NCI-H1930 (cell line): ENCODE measurements at places on chromosomes 11 and 22.

- DNase-seq, result no peak
Observed at GRCh38 chr22:29914165-29914564, 31.2 kb downstream of the MTMR3 start.

DNA sequence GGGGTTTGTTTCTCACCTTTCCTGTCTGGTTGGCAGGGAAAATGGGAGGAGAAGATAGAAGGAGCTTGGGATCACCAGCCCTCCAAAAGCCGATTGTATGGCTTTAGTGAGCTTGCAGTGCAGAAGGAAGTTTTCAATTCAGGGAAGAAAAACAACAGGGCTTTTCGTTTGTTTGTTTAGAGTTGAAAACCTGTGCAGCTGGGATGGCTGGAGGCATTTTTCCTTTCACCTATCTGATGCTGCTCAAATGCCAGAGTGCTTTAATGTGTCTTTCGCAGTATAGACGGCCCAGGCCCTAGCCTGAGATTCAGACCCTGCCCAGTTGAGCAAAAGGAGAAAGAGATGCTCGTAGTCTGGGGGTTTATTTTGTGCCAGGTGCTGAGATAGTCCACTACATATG, 87.9 kb downstream of the INSC start:
- no peak for DNase-seq

DNA sequence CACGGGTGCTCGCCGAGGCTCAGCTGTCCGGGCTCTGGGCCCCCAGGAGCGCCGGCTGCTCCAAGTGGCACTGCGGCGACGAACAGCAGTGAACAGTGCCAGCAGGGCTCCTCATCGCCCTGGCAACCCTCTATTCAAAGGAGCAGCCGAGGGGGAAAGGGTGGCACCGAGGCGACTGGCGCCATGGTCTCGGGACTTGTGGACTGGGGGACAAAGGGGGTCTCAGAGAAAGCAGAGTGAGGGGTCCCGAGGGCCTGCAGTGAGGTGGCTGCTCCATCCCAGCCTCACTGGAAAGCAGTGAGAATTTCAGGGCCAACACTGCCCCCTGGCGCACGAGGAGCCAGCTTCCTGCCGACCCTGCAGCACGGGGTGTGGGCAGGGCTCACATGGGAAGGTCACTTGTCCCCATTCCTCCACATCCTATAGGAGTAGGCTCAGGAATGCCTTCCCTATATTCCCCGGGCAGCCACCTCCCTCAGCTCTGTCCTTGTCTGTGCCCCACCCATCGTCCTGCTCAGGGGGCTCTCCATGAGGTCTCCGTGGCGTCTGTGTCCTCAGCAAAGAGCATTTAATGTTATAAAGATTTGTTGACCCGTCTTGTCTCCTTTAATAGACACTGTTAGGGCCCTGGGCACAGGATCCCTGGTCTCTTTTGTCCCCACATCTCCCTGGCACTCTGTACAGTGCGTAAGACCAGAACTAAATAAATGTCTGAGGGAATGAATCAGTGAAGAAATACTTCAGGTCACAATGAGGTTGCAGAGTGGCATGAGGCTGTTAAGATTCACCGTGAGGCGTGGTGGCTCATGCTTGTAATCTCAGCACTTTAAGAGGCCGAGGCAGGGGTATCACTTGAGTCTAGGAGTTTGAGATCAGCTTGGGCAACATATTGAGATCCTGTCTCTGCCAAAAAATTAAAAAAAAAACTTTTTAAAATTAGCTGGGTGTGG, 26.4 kb downstream of the LRFN4 start:
- peak; percentile 61 for DNase-seq

DNA sequence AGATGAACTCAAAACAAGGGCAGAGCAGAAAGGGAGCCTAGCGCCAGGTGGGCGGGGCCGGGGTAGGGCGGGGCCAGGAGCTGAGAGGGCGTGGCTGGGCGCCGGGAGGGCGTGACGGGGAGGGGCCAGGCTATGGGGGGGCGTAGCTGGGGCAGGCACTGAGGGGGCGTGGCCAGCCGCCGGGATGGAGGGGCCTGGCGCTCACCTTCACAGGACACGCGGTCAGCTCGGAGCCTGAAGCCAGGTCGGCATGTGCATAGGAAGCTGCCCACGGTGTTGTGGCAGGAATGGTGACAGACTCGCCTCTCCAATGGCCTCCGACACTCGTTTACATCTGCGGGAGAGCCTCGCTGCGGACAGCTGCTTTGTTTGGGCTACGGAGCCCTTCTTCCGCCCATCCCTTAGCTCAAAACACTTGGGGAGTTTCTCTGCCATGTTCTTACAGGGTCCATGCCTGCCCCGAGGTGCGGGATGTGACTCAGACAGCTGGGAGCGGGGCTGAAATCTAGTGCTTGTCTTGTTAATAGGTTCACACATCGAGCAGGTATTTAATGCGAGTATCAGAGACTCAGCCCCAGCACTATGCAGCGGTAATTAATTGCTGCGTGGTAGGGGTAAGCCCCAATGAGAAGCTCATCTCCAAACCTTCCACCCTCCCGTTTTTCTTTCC, 13.4 kb downstream of the VWCE start:
- no peak for DNase-seq

DNA sequence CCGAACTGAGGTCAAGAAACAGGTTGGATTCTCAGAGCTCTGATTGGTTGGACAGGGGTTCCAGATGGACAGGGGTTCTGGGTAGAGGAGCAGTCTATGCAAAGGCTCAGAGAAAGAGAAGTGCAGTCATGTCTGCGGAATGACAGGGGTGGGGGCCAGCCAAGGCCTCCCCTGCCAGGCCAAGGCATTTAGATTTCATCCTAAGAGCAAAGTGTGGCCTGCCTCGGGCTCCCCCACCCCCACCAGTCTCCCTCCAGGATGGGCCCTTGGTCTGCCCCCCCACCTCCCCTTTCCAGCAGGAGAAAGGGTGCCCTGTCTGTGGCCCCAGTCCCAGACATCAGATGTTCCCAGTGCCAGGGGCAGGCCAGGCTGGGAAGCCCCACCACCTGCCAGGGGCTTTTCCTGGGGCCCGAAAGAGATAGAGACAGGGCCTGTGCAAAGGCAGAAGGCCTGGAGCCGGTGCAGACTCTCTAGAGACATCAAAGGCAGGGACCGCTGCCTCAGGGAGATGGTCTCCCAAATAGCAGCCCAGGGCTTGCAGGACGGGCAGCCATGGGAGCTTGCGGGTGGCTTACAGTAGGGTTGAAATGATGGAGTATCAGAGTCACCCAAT, 9.4 kb downstream of the SUSD2 start:
- no peak for DNase-seq

DNA sequence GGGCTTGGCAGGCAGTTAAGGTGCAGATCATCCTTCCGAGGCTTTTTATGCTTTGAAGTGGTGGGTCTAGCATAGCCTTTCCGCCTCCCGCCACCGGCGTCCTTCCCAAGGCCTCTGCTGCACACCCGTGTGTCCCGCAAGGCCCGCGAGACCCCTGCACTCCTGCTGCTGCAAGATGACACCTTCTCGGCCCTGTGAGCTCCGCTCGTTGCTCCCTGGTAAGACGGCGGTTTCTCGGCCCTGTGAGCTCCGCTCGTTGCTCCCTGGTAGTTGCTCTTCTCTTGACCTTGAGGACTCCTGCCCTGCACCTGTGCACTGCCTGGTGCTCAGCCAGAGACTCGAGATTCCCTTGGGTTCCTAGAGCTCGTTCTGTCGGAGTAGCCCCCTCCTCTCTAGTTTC, 17.9 kb upstream of the TRMU start:
- DNase-seq, result no peak

DNA sequence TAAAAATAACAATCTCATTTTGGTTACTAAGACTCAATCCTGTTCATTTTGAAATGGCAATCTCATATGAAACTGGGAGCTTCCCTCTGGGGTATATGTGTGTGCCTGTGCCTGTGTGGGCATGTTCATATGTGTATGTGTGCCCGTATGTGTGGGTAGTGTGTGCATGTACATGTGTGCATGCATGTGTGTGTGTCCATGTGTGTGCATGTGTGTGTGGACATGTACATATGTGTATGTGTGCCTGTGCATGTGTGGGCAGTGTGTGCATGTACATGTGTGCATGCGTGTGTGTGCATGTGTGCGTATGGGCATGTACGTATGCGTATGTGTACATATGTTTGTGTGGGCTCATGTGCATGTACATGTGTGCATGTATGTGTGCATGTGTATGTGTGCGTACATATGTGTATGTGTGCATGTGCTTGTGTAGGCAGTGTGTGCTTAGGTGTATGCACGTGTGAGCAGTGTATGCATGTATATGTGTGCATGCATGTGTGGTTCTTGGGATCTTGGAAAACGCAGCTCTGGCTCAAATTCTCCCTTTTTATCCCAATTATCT, 24.5 kb upstream of the CACNG2 start:
- DNase-seq, result no peak

DNA sequence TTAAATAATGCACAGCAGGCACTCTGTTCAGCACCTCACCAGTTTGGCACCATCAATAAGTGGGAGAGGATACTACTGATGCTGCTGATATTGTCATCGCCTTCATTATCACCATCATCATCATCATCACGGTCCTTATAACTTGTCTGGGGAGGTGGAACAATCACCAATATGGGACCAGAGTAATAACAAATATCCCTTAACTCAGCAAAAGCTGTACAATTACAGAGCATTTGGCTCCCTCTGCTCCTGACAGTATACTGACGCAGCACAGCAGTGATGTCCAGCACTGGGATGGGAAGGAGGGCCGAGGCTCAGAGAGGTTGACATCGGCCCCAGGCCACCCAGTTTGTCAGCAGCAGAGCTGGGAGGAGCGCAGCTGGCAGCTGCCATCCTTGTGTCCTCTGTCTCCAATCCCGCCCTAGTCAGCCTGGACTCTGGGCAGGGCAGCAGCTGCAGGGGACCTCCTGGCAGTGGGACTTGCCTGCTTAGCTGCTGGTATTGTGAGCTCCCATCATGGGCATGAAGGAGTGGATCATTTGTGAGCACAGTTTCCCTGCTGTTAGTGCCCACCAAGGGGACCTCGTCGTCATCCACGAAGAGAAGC, 90.0 kb downstream of the DHCR7 start:
- no peak for DNase-seq

GRCh38 chr11:30583476-30584280, 2.5 kb downstream of the MPPED2 start:
- no peak for DNase-seq

DNA sequence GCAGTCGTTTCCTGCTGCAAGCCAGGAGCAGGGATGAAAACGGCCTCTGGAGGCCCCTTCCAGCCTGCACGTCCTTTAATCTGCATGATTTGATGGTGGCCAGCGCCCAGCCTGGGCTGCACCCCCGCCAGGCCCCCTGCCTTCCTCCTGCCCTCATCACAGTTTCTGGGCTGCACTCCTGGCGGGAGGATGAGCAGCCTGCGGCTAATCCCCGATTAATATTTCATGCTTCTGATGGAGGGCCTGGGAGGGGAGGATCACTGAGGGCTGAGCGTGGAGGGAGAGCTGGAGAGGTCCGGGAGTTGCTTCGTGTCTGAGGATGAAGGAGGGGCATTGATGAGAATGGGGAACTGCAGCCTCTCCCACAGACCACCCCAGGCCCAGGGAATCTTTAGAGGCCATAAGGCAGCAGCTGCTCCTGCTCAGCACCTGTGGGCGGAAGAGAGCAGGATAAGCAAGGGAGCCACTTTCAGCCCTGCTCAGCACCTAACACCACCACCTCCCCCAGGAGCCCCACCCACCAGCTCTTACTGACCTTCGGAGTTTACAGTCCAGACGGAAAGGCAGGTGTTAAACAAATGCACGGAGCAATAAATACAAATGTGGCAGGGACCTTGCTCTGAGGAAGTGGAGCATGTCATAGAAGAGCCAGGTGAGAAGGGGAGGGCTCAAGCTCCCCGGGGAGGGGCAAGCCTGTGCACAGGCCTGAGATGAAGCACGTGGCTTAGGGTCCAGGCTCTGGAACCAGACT, 135.0 kb upstream of the NECTIN1 start:
- no peak for DNase-seq

GRCh38 chr22:50105208-50106100, 15.6 kb downstream of the MOV10L1 start:
- no peak for DNase-seq

- no peak for DNase-seq
Observed at GRCh38 chr22:29130476-29130875, 57.6 kb downstream of the KREMEN1 start.

- no peak for DNase-seq
Observed at GRCh38 chr11:76424891-76425290, 19.9 kb upstream of the EMSY start.

DNA sequence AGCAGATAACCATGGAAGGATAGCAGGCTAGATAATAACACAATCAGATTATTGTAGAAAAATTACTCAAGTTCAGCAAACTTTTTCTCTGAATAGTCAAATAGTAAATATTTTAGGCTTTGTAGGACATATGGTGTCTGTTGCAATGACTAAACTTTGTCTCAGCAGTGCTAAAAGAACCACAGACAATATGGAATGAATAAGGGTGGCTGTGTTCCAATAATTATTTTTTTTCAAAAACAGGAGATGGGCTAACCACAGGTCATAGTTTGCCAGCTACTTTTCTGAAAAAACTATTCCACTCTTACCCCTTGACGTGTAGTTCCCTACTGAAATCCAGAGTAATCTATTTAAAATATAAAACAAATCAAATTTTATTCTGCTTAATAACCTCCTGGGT, 153.9 kb upstream of the LRRC4C start:
- DNase-seq, result no peak

DNA sequence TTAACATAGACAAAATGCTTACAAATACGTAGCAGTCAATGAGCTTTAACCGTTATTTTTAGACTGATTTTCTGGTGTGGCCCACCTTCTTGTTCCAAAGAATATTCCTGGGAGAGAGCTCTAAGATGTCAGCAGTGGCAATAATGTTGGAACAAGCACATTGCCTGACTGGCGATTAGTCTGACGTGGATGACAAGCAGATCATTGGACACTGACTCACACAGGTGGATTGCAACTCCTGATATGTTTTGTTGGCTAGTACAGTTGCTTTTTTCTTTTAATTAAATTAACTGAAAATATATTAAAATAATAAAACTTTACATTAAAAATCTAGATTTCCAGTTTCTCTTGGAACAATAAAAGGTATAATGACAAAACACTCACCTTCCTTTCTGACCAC, 78.0 kb downstream of the TENM4 start:
- DNase-seq, result no peak

- DNase-seq, result peak; percentile 36
Observed at GRCh38 chr11:75445315-75445953, 12.4 kb upstream of the KLHL35 start.

- no peak for DNase-seq
Observed at GRCh38 chr11:12318791-12319438, 58.5 kb upstream of the PARVA start.

GRCh38 chr11:101741479-101742175, 157.8 kb upstream of the TRPC6 start:
- no peak for DNase-seq

GRCh38 chr22:22394591-22394990, 114.0 kb downstream of the ZNF280B start:
- no peak for DNase-seq

GRCh38 chr22:42171417-42171816, 40.8 kb upstream of the CYP2D6 start:
- DNase-seq, result no peak

DNA sequence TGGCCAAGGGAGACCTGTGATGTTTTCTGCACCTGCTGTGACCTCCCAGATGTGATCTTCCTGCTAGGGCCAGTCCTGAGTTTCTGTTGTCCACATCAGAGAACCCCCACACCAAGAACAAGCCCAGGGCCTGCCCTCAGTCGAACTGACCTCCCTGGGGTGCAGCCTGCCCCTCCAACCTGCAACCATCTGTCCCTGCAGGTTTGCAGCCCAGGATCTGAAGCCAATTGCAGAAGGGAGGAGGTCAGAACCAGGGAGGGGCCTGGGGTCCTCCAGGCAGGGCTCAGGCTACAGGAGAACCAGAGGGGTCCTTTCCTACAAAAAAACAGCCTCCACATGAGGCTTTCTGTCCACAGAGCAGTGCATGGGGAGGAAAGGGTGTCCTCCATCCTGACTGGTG, 807 bp downstream of the TRIM3 start:
- DNase-seq, result no peak

GRCh38 chr11:61539831-61540357, 31.3 kb downstream of the LRRC10B start:
- DNase-seq, result no peak
